ENCODE measurements at places on chromosomes 7 and 10.

- no peak for DNase-seq
These were observed 10.2 kb downstream of the PDLIM1 start for GRCh38 chr10:95280637-95281036.

DNA sequence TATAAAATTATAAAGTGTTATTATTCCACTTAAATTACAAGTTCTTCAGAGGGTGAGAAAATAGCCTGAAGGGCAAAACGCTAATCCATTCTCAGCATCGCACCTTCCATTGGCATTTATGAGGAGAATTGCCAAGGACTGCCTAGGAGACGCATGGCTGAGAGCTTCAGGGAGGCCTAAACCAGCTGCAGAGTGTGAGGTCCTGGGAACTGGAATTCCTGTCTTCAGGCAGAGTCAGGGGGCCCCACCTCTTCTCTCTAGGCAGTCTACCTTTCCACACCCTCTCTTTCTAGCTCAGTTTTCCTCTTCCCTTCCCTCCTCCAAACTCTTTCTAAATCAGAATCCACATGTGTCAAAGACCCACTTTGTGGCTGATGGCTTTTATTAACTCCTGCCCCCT, 35.3 kb downstream of the LRRC72 start:
- DNase-seq, result no peak

- no peak for DNase-seq
These were observed 3.1 kb downstream of the PARD3 start for GRCh38 chr10:34811968-34812514.

DNA sequence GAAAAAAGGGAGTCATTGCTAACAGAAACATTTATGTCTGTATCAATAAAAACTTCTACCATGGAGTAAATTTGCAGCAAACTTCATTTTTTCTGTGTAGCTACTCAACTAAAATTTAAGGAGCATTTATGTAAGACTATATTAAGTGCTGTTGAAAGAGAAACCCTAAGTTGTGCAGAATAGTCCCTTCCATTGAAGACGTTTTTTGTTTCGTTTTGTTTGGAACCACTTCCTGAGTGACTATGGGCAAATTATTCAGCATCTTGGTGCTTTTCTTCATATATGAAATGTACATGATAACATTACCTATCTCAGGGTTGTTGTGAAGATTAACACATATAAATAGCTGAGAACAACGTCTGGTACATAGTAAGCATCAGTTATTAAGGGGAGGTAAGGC, 24.3 kb downstream of the SEM1 start:
- no peak for DNase-seq
